ENCODE measurements at places on chromosomes 5 and 9.

DNA sequence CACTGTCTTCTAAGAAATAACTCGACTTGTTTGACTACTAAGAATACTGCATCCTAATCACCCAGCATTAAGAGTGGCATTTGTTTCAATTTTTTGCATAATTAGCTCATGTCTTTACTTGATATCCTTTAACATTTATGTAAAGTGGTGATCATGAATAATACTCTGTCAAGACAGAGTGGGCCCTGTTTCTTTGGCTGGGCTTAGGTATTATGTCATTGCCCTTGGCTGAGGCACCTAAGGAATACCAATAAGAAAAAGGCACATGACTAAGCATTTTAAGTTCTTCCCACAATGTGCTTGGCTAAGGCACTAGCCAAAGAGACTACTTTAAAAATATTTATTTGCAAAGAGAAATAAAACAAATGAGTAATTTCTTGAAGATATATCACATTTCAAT is 308.1 kb downstream of the CTNND2 start:
- no peak for DNase-seq

DNA sequence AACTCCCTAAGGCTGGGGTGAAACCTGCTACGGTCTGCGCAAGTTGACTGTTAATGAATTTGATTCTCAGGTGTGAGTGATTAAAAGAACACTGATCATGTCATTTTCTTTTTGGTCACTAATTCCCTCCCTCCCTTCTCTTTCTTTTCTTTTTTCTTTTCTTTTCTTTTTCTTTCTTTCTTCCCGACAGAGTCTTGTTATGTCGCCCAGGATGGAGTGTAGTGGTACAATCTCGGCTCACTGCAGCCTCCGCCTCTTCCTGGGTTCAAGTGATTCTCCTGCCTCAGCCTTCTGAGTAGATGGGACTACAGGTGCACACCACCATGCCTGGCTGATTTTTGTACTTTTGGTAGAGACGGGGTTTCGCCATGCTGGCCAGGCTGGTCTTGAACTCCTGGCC is 2.6 kb downstream of the ANXA1 start:
- no peak for DNase-seq

- no peak for DNase-seq
Observed at GRCh38 chr5:33166522-33166921, 274.2 kb upstream of the TARS1 start.

GRCh38 chr5:54884195-54884536 is 101.2 kb downstream of the ESM1 start:
- DNase-seq = no peak

DNA sequence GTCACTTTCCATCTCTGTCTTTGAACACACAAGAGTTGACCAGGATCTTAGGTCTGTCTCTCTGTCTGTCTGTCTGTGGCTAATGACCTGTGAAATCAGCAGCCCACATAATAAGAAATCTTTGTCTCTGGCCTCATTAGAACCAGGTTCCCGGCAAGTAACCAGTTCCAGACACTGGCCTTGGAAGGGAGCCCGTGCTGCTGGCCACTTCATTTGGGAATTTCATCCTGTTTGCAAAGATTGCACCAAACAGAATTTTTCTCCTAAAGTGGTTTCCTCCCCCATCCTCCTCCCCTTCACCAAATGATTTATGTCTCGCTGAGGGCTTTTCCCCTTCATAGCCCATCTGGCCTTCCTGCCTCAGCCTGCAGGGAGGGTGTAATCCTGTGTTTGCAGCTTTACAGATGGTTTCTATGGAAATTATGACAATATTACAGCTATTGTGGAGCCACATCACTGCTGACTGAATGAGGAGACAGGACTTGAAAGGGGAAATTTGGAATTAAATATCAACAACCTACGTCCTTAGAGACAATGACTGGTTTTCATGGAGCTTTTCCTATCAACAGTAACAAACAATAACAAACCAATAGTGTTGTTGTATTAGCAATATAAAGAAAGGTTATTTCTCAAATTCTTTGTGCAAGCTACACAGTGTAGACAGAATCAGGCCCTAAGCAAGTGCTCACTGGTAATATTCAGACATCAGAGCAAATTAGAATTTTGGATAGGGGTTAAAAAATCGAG is 25.7 kb downstream of the DPYSL3 start:
- no peak for DNase-seq

- DNase-seq = no peak
Observed at GRCh38 chr5:165014439-165014838, 1509.0 kb downstream of the MAT2B start.

GRCh38 chr9:79985772-79986171 is 414.0 kb downstream of the TLE4 start:
- DNase-seq = no peak

DNA sequence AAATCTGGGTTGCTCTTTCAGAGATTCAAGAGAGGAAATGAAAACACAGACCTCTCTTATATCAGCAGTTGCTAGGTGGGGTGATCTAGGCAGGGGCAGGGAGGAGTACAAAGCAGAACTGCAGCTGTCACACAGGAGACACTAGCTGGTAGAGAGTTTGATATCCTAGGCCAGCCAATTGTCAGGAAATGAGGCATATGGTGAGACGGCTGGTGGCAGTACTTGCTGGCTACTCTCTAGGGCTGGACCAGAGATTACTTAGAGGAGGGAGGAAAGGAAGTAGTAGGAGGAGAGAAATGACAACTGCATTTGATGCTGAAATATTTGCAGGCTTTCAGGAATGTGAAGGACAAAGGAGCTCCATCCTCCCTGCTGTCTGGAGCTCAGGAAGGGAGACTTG is 113.8 kb downstream of the TRIM32 start:
- no peak for DNase-seq

DNA sequence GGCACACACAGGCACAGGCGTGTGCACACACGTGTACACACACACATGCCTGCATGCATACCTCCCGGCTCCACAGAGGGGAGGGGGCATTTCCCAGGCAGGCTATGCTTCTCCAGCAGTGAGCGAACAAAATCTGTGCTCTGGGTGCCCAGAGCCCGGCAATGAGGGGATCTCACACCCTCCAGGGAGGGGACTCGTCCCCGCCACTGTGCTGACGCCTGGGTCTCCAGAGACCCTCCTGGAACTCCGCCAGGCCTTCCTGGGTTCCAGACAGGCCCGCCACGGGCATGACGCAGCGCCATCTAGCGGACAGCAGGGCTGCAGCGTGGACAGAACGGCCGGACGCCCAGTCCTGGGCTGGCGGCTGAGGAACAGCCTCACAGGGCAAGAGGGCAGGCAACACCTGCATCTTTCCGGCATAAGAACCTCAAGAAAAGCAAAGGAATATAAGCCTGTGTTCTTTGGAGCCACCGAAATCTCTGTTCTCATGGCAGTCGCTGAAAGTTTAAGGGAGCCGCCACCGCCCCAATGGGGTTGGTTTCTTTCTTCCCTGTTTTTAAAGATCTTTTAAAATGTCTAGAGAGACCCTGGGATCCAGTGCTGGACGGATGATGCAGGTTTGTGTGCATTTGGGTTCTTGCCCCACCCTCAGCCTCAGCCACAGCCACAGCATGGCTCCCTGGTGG is 135.6 kb upstream of the PPP1R26 start:
- peak; percentile 13 for DNase-seq

- DNase-seq = no peak
Observed at GRCh38 chr5:159050316-159051143, 49.2 kb downstream of the EBF1 start.

GRCh38 chr9:8430945-8431344 is 631.4 kb upstream of the DMAC1 start:
- no peak for DNase-seq

DNA sequence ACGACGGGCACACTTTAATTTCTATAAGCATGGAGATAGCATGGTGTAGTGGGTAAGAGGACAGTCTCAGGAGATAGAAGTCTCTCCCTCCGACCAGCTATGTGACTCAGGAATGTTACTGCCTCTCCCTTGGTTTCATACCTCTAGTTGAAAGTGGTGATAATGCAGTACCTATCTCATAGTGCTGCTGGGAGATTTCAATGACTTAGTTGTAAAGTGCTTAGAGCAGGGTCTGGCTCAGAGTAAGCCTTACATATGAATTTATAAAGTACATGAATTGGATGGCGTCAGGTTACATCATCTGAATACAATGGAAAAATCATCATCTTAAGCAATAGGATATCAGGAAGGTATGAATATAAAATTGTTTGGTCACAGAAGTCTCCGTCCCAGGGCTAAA is 952.8 kb upstream of the EDIL3 start:
- no peak for DNase-seq

DNA sequence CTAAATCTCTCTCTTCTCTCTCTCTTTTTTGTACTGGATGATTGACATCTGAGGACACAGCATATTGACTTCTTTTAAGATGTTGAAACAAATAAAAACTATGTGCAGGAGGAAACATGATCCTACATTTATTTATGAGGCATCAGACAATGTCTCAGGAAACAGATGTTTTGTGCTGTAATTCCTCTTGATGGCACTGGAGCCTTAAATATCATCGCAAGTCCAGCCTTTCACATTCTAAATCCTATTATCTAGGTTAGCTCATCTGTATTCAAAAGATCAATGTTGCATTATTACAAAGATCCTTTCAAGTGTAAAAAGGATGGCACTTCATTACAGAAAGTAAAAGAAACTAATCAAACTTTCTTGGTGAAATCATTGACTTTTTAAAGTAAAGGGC is 63.9 kb downstream of the MAT2B start:
- DNase-seq = no peak

GRCh38 chr5:127812570-127812969 is 109.4 kb downstream of the CCDC192 start:
- no peak for DNase-seq

- DNase-seq = no peak
Observed at GRCh38 chr9:89367281-89367680, 49.0 kb downstream of the SECISBP2 start.

DNA sequence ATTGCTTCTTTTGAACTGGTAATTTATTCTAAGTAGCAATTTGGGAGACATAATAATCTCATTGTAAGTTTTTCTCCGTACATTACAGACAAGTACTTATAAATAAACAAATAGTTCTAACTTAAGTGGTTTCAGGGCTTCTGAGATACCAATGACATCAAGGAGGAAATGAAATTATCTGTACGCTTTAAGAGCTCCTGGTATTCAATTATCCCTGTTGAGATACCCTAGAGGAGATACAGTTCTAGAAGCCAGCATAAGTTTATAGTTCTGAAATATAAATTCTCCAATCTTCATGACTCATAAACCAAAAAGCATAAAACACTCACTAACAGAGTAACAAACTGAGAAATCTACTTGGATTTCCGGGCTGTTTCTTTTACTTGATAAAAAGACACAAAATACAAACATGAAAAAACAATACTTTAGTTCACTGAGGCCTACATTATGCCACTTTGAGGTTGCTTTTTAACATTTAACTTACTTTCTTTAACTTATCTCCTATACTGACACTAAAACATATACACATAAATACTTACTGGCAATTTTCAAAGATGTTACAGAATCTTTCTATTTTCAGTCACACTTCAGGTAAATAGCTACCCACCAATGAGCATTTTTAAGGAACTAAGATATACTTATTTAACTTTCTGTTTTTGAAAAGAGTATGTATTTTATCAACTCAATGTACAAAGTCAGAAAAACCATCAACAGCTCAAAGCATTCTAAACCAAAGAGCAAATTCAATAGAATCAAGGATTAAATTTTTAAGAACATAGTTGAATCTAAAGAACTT is 7.5 kb downstream of the DCTN4 start:
- DNase-seq = no peak

GRCh38 chr5:93438124-93438523 is 142.9 kb downstream of the NR2F1-AS1 start:
- no peak for DNase-seq

DNA sequence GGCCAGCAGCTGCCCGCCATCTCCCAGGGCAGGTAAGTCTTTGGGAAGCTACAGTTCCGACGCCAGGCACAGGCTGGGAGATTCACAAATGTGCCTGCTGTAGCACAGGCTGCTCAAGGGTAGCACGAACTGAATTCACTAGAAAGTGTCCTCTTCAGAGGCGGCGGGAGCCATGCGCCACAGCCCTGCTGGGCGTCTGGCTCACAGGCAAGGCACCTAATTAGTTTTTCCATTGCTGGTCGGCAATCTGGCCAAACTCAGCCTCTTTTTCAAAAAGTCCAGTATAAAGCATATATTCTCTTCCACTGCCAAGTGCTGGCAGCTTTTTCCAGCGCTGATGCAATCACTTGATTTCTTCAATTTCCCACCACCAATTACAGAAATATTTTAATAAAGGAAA is 128.9 kb upstream of the RAPGEF1 start:
- DNase-seq = no peak

DNA sequence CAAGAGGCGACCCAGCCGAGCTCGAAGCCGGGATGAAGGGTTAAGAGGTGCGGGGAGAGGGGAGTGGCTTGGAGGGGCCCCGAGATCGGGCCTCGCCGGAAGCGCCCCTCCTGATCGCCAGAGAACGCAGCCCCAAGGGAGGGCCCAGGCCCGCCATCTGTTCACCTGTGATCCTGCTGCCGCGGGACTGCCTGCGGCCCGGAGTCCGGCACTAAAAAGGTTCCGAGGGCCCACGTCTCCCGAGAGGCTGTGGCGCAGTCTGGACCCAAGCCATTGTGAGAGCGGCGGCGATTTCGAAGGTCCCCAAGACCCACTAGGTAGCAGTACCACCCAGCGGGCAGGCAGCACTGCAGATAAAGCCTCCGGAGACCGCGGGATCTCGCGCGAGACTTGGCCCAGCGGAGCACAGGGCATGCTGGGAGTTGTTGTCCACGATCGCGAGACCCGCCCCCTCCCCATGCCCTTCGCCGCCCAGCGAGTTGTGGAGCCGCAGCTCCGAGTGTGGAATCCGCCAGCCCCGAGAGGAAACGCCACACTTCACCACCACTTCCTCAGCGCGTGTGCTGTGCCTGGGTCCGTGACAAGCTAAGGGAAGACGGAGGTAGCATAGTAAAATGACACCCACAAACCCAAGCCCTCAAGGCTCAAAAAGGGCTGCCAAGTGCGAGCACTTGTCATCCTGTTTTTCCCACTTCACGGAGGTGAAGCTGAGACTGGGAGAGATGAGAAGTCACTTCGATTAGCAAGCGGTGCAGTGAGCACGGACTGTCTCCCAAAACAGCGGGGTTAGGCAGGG is at the start of gene KIAA1191:
KIAA1191 (minus strand) TSS at position 328 of the 796 bp plus-strand sequence. CDS start 2,256 bp downstream, outside the sequence.
- peak; percentile 88 for DNase-seq

- no peak for DNase-seq
Observed at GRCh38 chr5:15388866-15389265, 111.1 kb upstream of the FBXL7 start.

GRCh38 chr9:91867740-91868139 is 82.3 kb downstream of the ROR2 start:
- DNase-seq = no peak

GRCh38 chr9:98104445-98104881 is 14.6 kb downstream of the TRIM14 start:
- DNase-seq = no peak

- no peak for DNase-seq
Observed at GRCh38 chr9:120454467-120454866, 125.5 kb downstream of the CDK5RAP2 start.
